Effector CD4-positive, alpha-beta T cell (primary cell): ENCODE measurements at places on chromosomes 13 and 19.

- DNase-seq: no peak
Observed at GRCh38 chr13:23985839-23986238, 88.5 kb upstream of the C1QTNF9B start.

- no peak for DNase-seq
Observed at GRCh38 chr13:96672016-96672415, 322.3 kb downstream of the OXGR1 start.

DNA sequence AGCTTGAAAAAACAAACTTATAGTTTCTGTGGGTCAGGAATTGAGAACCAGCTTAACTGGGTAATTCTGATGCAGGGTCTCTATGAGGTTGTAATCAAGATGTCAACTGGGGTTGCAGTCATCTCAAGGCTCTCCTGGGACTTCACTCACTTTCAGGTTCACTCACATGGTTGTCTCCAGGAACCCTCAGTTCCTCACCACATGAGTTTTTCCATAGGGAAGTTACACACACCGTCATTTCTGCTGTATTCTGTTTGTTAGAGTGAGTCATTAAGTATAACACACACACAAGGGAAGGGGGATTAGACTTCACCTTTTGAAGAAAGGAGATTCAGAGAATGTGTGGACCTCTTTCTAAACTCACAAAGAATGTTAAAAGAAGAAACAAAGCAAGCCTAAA is 34.9 kb upstream of the MLNR start:
- DNase-seq: no peak

DNA sequence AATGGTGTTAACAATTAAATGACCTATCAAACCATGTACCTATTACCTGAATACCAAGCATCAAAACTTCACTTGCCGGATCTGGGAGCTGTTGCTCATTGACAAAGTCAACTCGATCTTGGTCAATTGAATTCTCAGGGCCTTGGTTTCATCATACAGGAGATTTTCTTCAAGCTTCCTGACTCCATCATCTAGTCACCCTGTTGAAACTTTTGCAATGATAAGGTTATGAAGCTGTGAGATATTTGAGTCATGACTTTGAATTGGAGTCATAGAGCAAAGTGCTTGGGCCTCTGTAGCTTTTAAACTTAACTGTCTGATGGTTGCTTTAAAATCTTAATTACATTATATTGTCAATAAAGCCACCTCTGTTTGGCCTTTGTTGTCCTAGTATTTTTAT is 260.9 kb downstream of the COG6 start:
- no peak for DNase-seq

GRCh38 chr19:50510121-50510670 is 795 bp downstream of the JOSD2 start:
- DNase-seq: no peak

DNA sequence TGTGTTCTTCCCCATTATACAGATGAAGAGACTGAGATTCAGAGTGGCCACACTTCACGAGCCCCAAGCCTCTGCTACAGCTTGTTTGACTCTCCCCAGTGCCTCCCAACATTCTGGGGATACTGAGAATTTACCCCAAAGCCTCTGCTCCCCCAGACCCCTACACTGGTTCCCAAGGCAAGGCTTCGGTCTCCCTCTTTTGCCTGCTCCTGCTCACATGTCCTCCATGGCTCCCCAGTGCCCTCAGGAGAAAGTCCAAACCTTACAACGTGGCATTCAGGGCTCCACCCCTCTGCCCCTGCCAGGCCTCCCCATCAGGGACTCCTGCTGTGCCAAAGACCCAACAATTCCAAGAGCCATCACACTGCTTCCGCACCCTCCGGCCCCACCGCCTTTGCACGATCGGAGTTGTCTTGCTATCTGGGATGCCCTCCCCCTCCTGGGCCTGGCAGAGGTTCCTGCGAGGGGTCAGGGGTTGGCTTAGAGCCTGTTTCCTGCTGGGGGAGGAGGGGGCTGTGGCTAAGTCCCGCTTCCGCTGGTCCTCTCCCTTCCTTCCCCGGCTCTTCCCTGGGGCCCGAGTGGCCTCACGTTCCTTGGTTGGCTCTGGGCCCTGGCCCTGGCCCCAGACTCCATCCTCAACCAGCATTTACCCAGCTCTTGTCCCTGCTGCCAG is 15.4 kb downstream of the GTPBP3 start:
- no peak for DNase-seq

DNA sequence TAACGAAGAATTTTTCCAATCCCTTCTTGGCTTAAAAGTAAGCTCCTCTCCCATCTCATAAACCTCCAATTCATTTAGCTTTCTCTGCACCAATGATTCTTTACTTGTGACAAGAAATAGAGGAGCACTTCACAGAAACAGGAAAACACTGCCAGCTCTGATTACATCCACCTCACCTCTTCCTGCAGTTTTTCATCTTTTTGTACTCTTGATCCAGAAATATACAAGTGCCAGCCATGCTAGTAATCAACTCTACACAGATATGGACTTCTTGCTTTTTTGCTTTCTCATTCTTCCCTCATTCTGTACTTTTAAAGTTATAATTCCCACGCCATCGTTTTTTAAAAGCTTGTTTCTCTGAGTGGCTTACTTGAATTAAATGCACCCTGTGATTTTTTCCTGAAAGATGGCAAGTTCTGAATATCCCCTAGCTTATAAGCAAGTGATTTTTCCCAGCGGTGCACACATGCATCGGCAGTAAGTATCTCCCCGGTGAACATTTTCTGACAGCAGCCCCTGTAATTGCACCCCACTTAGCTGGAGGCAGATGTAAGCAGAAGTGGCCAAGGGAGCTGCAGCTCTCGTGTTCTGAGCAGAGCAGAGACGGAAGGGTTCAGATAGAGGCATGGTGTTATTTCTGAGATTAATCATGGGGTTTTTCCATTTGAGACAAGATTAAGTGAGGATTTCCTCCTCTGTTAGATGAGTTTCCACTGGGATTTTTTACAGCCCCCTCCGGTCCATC is 340.7 kb downstream of the SLC7A1 start:
- no peak for DNase-seq

GRCh38 chr13:97018029-97018819 is 23.9 kb upstream of the OXGR1 start:
- DNase-seq: peak; percentile 12

- DNase-seq: no peak
Observed at GRCh38 chr13:33089311-33089710, 73.1 kb downstream of the KL start.

GRCh38 chr19:15869873-15870272 is 28.0 kb downstream of the CYP4F2 start:
- no peak for DNase-seq

DNA sequence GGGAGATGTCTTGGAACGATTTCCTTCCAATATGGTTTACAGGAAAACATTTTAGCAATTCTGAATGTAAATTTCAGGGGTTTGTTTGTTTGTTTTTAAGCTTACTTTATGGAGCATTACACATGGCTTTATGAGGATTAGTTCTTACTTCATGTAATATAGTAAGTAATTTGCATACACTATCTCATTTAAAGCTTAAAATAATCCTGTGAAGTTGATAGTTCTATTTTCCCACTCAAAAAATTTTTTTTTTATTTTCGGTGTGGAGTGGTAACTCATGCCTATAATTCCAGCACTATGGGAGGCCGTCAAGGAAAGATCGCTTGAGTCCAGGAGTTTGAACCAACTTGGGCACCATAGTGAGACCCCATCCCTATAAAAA is 19.0 kb upstream of the KPNA3 start:
- no peak for DNase-seq

DNA sequence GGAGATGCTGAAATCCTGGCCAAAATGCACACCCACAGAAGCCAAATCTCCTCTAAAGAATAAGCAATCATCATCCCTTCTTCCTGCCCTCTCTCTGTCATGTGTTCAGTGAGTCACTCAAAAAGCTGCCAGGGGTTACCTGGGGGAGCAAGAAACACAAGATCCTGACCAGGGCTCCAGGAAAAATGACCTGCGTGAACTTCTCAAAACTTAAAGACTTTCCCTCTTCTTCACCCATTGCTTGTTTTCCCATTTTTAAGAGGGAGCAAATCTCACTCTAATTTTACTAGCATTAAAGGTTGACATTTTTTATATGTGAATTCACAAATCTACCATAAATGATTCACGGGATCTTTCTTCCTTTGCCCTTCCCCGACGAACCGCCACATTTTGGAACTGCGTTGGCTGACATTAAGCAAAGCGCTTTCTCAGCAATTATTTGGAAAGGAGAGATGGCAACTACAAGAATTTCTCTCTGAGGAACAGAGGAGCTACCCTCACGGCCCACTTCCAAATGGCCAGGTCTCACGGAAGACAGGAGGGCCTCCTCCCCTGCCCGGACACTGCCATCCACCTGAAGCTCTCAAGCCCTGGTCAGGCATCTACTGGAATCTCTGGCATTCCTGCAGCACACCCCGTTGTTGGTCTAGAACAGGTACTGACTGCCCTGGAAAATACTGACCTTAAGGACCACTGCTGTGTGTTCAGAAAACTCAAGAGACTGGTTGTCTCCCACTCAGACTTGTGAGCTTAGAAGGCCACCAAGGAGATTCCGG is 14.2 kb downstream of the TSHZ3 start:
- no peak for DNase-seq

- no peak for DNase-seq
Observed at GRCh38 chr13:110907951-110908898, 6.6 kb downstream of the ANKRD10 start.

DNA sequence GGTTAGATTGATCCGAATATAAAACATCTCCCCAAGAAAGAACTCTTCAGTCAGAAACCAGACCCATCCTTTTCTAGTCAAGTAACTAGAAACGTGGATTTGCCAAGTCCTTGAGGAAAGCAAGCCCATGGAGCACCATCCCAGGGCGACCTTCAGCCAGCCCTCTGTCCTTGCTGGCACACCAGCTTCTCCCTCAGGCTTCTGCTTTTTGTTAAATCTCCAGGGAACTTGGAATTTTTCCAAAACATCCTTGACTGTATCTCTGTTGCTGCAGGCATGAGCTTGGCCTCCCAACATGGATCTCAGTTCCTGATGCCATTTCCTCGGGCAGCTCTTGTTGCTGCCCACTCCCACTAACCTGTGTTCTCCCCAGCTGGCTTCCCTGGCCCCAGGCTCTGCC is 27.1 kb upstream of the C1QTNF9 start:
- DNase-seq: no peak

GRCh38 chr13:87274209-87274819 is 396.9 kb upstream of the SLITRK5 start:
- no peak for DNase-seq

DNA sequence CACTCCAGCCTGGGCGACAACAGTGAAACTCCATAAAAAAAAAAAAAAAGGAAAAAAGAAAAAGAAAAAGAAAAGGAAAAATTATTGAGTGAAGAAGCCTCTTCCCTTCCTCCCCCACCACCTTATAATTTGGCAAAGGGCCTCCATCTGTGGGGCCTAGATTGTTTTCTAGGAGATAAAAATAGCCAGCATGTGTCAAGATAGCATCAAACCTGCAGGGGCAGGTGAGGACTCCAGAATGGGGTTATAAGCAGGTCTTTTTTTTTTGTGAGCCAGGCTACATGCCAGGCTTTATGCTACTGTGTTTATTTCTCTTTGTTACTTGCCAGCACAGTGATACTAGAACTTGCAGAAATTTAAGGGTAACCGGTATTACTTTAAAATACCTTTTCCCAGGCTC is 11.7 kb upstream of the TRIM13 start:
- no peak for DNase-seq

GRCh38 chr19:10132905-10133304 is 13.2 kb upstream of the EIF3G start:
- DNase-seq: no peak

- DNase-seq: no peak
Observed at GRCh38 chr19:13095393-13095784, 7.3 kb downstream of the LYL1 start.

DNA sequence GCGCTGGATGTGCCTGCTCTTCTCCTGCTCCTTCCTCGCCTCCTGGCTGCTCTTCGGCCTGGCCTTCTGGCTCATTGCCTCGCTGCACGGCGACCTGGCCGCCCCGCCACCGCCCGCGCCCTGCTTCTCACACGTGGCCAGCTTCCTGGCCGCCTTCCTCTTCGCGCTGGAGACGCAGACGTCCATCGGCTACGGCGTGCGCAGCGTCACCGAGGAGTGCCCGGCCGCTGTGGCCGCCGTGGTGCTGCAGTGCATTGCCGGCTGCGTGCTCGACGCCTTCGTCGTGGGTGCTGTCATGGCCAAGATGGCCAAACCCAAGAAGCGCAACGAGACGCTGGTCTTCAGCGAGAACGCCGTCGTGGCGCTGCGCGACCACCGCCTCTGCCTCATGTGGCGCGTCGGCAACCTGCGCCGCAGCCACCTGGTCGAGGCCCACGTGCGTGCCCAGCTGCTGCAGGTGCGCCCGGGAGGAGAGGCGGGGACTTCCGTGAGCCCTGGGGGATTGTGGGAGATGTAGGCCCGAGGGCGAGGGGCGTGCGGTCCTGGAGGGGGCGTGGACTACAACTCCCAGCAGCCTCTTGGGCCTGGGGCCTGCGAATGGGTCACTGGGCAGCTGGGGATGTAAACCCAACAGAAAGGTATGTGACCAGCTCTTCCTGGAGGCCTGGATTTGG is 6.7 kb downstream of the KCNJ14 start:
- no peak for DNase-seq

GRCh38 chr13:111648885-111649284 is 328.4 kb downstream of the TEX29 start:
- no peak for DNase-seq

- no peak for DNase-seq
Observed at GRCh38 chr13:101423872-101424271, 7.6 kb upstream of the NALCN start.

DNA sequence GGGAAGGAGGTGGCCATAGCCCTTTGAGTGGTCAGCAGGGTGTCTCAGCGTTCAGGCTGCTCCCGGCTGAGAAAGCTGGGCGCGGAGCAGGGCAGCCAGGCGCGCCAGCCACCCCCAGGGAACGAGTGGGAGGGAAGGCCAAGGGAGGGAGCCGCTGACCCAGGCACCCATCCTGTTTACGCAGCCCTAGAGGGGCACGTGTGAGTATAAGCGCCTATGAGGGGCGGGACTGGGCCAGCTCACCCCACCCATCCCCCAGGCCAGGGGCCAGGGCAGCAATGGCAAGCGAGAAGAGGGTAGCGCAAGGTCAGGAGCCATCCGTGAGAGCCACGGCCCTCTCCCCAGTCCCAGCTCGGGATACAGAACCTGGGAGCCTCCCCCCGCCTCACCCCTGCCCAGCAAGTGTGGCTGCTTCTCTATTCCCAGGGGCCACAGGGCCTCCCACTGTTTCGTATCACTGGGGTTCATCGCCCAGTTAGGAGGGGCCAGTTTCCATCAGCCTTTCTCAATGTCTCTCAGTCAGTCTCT is 897 bp upstream of the DMKN start:
- no peak for DNase-seq

DNA sequence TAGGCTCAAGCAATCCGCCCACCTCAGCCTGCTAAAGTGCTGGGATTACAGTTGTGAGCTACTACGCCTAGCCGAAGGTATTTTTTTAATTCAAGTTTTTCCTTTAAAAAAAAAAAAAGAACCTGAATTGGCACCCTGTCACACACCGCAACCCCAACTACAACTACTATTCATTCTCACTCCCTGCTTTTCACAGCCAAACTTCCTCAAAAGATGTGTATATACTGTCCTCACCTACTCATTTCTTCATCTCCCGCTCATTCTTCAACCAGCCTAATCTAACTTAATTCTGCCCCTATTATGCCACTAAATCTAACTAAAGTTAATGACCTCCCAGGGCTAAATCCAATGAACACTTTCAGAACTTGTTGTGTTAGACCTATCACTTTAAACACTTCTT is 12.7 kb upstream of the WBP4 start:
- DNase-seq: no peak

- no peak for DNase-seq
Observed at GRCh38 chr13:28494778-28495537, at the start of gene FLT1. FLT1 (minus strand) TSS chr13:28495128; CDS start chr13:28494843, 285 bp downstream.

- DNase-seq: no peak
Observed at GRCh38 chr19:44640518-44640917, 3.2 kb upstream of the PVR start.
